Globus pallidus (tissue), 1 donor: ENCODE measurements at places on chromosomes 12 and 14.
A peak's percentile ranks its signal among the peaks of the same experiment; 100 is the strongest.

DNA sequence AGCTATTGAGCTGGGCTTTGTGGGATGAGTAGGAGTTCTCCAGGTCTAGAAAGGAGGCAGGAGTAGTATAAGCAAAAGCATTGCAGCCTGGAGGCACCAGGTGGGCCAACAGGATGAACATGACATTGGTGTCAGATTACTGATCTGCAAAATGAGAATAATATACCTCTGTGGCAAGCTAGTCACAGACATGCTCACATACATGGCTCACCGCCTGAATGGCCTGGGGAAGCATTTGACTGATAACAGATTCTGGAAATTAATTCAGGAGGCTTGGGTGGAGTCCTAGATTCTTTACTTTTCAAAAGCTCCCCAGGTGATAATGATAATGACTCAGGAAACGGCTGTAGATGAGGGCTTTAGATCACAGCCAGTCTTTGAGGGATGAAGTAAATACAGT is 709 bp downstream of the TCL1B start:
- DNase-seq: no peak

DNA sequence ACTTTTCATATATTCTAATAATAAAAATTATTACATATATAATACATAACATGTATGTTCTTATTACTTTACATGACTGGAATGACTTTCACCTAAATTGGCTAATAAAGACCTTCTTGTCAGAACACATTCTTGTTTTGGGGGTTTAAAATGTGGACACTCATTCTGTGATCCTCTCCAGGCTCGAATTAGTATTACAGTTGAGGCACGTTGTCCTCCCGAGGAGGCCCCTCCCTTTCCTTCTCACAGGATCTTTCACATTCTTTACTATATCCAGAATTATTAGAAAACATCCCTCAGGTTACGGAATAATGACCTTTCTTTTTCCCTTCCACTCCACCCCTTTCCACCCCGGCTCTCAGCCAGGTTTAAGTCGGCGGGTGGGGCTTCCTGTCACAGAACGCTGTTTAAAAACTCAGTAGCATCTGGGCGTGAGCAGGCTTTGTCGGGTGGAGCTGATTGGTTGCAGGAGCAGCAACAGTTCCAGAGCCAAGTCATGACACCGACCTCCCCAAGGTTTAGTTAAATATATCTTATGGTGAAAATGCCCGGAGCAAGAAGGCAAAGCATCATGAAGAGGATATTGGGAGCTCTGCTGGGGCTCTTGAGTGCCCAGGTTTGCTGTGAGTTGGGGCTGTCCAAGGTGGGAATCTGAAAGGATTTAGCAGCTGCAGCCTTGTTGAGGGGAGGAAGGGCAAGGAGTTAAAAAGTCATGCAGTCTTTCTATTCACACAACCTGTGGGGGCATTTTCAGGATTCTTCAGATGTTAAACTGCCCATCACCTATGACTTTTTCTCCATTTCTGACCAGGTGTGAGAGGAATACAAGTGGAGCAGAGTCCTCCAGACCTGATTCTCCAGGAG is 396.7 kb upstream of the OR4E1 start:
- DNase-seq: no peak

GRCh38 chr12:47819138-47819895 is 386 bp downstream of the HDAC7 start:
- no peak for DNase-seq

- DNase-seq: peak; percentile 73
These were observed at the start of gene DTX3 for GRCh38 chr12:57604454-57604991. Gene DTX3 (plus strand): TSS chr12:57604824. CDS start chr12:57606518, 1,694 bp downstream.

DNA sequence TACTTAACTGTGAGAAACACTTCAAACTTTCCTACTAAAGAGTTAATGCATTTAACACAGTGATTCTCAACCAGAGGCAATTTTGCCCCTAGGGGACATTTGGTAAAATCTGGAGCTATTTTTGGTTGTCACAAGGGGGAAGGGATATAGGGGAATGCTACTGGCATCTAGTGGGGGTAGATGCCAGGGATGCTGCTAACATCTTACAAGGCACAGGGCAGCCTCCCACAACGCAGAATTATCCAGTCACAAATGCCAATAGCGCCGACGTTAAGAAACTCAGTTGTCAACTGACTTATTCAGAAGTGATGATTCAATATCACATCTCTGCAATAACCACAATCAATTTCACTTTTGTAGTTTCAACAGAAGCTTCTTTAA is 2.0 kb downstream of the EEA1 start:
- peak; percentile 37 for DNase-seq

DNA sequence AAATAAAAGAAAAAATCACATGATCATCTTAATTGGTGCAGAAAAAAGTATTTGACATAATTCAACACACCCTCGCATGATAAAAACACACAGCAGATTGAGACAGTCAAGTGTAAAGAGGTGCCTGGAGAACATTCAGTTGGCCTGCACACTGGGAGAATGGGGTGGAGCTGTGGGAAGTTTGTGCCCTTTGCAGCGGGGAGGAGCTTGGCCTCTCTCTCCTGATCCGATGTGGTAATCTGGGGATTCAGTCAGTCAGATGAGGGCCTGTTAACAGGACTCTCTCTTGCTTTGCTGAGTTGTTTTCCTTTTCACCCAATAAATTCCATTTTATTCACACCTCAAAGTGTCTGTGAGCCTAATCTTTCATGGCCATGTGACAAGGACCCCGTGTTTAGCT is 5.9 kb downstream of the SERPINA6 start:
- DNase-seq: no peak

DNA sequence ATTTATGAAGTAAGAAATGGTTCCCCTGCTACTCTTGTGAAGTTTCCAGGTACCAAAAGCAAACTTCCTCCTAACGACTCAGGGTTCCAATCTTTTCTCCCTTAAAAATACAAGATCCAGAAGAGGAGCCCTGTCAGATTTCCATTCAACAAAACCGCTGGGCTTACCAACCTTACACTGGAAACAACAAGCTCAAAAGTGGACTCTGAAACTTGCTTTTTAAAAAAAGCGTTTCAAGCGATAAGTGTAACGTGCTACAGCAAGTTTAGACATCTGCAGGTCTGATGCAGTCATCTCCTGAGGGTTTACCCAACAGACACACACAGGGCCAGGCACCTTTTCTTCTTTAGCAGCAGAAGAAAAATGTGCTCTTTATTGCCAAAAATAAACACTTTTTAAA is 6.9 kb upstream of the CREBL2 start:
- no peak for DNase-seq

GRCh38 chr12:13539051-13539450 is 342.5 kb downstream of the EMP1 start:
- no peak for DNase-seq

- no peak for DNase-seq
These were observed 44.6 kb downstream of the DLK1 start for GRCh38 chr14:100771121-100771800.
